ENCODE measurements at places on chromosomes 2 and 18. TPM values are rescaled to one million over a fixed set of nuclear protein-coding genes. Genes with fewer than 3 reads are reported as not detected.
A peak's percentile ranks its signal among the peaks of the same experiment; 100 is the strongest.

DBI gene
- total RNA-seq = 273 TPM

SLC1A4 gene
- total RNA-seq = 9.1 TPM

BOLL gene
- not detected for total RNA-seq

GRP gene
- not detected for total RNA-seq

MALL gene
- total RNA-seq = 136 TPM

SLC9A4 gene
- 0.04 TPM for total RNA-seq

HOXD4 gene
- total RNA-seq = 1.8 TPM

GRCh38 chr2:168992026-168992425 is 39.1 kb downstream of the ABCB11 start:
- peaks cover 12% of the 10 kb centered on the region for H3K4me1 ChIP-seq
- H3K27ac ChIP-seq = no peak overlapping the region
- no peaks in the 10 kb centered on the region for H3K27me3 ChIP-seq
- no peak overlapping the region for H3K4me3 ChIP-seq
- H3K36me3 ChIP-seq = no peaks in the 10 kb centered on the region

DNA sequence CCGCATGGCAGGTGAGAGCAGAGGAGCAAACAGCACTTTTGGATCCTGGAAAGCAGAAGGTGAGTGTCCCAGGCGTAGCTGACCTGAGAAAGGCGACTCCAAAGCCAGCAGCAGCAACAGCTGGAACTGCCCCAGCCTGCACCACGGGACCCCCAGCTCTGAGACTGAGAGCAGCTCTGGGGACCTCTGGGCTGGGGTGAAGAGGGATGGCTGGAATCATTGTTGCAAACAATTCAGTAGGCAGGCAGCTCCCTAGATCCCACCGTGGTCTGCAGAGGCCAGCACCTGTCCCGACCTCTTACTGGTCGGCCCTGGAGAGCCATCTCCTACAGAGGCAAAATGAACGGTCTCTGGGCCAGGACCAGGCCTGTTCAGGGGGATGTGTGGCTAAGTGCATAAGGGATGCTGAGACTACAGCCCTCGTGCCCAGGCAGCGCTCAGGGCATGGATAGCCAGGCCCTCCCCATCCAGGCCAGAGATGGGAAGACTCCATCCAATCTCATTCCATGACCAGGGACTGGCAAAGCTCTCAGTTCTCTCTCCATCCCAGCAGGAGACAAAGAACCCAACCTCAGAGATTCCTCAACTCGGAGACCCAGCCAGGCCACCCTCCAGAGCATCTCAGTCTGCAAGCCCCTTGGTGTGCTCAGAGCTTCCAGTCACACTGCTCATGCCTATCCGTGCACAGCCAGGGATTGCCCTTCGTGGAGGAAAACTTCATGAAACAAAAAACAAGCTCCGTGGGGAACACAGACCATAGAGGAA is 38.2 kb upstream of the ALPP start:
- DNase-seq = no peak
- H3K4me1 ChIP-seq = no peaks in the 10 kb centered on the region
- H3K27me3 ChIP-seq = no peaks in the 10 kb centered on the region
- H3K27ac ChIP-seq = no peak overlapping the region
- no peaks in the 10 kb centered on the region for H3K36me3 ChIP-seq

- H3K27me3 ChIP-seq = no peaks in the 10 kb centered on the region
- DNase-seq = no peak
- no peak overlapping the region for H3K4me3 ChIP-seq
- H3K4me1 ChIP-seq = no peaks in the 10 kb centered on the region
- H3K36me3 ChIP-seq = no peaks in the 10 kb centered on the region
- no peak overlapping the region for H3K27ac ChIP-seq
Observed at GRCh38 chr2:164675027-164675426, 53.7 kb upstream of the GRB14 start.

GRCh38 chr2:8346706-8347430 is 335.0 kb upstream of the ID2 start:
- no peak overlapping the region for H3K27ac ChIP-seq
- no peaks in the 10 kb centered on the region for H3K27me3 ChIP-seq
- H3K4me3 ChIP-seq = no peak overlapping the region
- H3K4me1 ChIP-seq = no peaks in the 10 kb centered on the region
- no peak for DNase-seq

DNA sequence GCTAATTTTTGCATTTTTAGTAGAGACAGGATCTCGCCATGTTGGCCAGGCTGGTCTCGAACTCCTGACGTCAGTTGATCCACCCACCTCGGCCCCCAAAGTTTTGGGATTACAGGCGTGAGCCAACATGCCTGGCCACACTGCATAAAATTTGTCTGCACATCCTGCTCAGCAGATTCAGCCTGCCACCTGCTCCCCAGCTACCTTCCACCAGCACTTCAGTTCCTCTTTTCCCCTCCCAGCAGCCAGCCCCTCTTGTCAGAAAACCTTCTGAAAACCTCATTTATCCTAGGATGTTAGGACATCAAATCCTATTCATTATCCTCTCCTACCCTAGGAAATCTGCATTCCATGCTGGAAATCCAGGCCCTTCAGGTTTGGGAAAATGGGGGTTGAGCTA is 99.4 kb upstream of the STPG4 start:
- H3K36me3 ChIP-seq = no peaks in the 10 kb centered on the region
- no peak overlapping the region for H3K4me3 ChIP-seq
- DNase-seq = no peak
- peaks cover 22% of the 10 kb centered on the region for H3K4me1 ChIP-seq
- H3K27ac ChIP-seq = no peak overlapping the region

DNA sequence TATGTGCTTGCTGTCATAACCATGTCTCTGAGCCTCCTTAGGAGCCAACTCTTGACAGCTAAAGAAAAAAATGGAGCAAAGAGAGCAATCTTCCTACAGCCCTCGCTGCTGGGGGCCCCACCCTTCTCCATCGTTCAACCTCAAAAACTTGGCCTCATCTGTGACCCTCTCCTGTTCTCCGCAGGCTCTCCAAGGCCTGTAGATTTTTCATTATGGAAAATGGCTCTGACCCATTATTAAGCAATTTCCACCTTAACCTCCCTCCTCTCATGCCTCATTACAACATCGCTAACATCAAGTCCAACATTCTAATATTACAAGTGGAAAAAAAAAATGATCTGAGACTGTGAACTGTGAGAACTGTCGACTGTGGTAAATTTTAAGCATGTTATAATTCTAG is 98.7 kb downstream of the SLC8A1 start:
- H3K36me3 ChIP-seq = no peaks in the 10 kb centered on the region
- H3K27ac ChIP-seq = no peak overlapping the region

DNA sequence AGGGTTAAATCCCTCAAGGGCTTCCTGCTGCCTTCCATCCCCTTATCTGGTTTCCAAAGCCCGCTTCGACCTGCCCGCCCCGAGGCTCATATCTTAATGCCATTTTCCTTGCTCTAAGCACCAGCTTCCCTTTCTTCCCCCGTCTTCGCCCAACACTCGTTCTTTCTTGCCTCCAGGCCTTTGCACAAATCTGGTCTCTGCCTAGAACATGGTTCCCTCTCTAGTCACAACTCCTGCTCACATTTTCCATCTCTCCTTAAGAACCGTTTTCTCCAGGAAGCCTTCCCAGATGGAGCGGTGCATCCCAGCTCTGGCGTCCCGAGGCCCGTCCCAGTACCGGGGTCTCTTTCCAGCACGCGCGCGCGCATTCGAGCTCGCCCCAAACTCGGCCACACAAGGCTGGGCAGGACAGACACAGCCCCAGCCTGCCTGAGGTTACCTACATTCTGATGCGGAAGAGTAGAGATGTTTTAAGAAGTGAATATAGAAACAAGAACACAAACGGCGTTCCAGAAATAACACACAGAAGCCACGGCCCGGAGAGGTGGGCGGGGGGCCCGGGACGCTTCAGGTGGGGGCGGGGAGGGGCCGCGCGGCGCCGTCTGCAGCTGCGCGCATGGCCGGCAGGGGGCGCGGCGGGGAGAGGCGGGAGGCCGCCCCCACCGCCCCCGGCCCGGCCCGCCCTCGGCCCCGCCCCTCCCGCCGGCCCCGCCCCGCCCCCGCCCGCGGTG is at the start of gene DGKD:
Gene DGKD, plus strand, starts transcription at position 726 of the 731 bp plus-strand sequence. CDS start 25 bp downstream, outside the sequence.
- H3K4me3 ChIP-seq = peak within 1 kb of the TSS; percentile 95
- 0 out of 2 replicates have a peak, but pooled peaks cover 3% of the 10 kb centered on the region for H3K36me3 ChIP-seq
- peaks cover 42% of the 10 kb centered on the region for H3K4me1 ChIP-seq
- peak within 1 kb of the TSS; percentile 22 for H3K27ac ChIP-seq

- no peaks in the 10 kb centered on the region for H3K27me3 ChIP-seq
- peaks cover 18% of the 10 kb centered on the region for H3K4me1 ChIP-seq
- no peak overlapping the region for H3K4me3 ChIP-seq
- no peak overlapping the region for H3K27ac ChIP-seq
- H3K36me3 ChIP-seq = peaks cover 31% of the 10 kb centered on the region
Observed at GRCh38 chr2:73851274-73851673, 22.5 kb downstream of the STAMBP start.

- no peak for DNase-seq
- no peaks in the 10 kb centered on the region for H3K36me3 ChIP-seq
- H3K27me3 ChIP-seq = peaks cover under 1% of the 10 kb centered on the region
- H3K4me1 ChIP-seq = no peaks in the 10 kb centered on the region
- no peak overlapping the region for H3K27ac ChIP-seq
- no peak overlapping the region for H3K4me3 ChIP-seq
Observed at GRCh38 chr2:126723281-126723815, 67.4 kb downstream of the GYPC start.

GRCh38 chr2:181231886-181232621 is 225.1 kb upstream of the ITGA4 start:
- no peak overlapping the region for H3K27ac ChIP-seq
- no peaks in the 10 kb centered on the region for H3K27me3 ChIP-seq
- no peaks in the 10 kb centered on the region for H3K4me1 ChIP-seq
- no peak overlapping the region for H3K4me3 ChIP-seq

GRCh38 chr2:23449831-23450331 is 64.9 kb downstream of the KLHL29 start:
- peaks cover 17% of the 10 kb centered on the region for H3K4me1 ChIP-seq
- no peak overlapping the region for H3K27ac ChIP-seq
- H3K4me3 ChIP-seq = no peak overlapping the region
- no peaks in the 10 kb centered on the region for H3K27me3 ChIP-seq

DNA sequence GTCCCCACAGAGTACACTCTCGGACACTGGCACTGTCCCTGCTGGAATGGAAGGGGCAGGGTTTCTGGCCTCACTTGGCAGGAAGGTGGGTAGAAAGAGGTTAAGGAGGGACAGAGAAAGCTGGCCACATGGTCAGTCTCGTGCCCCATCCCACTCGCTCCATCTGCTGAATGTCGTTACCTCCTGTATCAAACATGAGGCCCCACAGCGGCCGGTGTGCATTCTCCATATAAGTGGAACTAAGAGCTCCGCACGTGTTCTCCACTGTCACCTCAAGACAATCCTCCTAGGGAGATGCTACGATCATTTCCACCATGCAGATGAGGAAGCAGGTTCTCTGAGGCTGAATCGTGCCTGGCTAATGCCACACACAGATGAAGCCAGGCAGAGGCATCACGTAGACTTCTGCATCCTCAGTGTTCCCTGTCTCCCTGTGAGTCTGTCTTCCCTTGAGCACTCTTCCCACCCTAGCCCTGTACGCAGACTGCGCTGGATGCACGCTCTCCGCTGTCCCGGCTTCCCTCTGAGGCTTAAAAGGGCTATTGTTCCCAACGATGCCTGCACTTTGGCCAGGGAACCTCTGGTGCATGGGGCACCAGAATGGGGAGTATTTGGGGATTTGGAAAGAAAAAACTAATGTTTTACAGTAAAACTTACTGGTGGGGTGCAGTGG is 35.1 kb downstream of the MAL start:
- DNase-seq = no peak
- H3K36me3 ChIP-seq = no peaks in the 10 kb centered on the region
- peaks cover 68% of the 10 kb centered on the region for H3K4me1 ChIP-seq
- H3K27me3 ChIP-seq = no peaks in the 10 kb centered on the region
- H3K27ac ChIP-seq = 0 out of 2 replicates have a peak overlapping the region, but pooled peaks have one; percentile 22
- H3K4me3 ChIP-seq = no peak overlapping the region

DNA sequence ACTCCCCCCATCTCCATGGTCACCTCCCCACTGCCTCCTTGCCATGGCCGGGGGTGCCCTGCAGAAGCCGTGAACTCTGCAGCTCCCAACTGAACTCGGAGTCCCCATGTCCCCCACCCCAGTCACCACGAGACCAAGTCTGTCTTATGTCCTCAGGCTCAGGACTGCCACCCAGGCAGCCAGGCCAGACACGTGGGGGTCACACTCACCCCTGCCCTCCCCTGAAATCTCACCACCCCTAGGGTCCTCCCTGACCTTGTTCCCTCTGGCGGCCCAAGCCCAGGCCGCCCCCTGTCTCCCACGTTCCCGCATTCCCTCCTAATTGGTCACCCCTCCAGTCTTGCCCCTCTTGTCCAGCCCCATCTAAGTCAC is 11.0 kb downstream of the AQP12A start:
- H3K27me3 ChIP-seq = peaks cover 44% of the 10 kb centered on the region
- no peak overlapping the region for H3K4me3 ChIP-seq
- no peaks in the 10 kb centered on the region for H3K36me3 ChIP-seq
- no peak for DNase-seq
- H3K4me1 ChIP-seq = no peaks in the 10 kb centered on the region

- H3K4me1 ChIP-seq = no peaks in the 10 kb centered on the region
- no peak overlapping the region for H3K4me3 ChIP-seq
- H3K27me3 ChIP-seq = peaks cover 28% of the 10 kb centered on the region
- H3K36me3 ChIP-seq = no peaks in the 10 kb centered on the region
- no peak for DNase-seq
- H3K27ac ChIP-seq = no peak overlapping the region
Observed at GRCh38 chr2:21039979-21040467, 3.9 kb downstream of the APOB start.

DNA sequence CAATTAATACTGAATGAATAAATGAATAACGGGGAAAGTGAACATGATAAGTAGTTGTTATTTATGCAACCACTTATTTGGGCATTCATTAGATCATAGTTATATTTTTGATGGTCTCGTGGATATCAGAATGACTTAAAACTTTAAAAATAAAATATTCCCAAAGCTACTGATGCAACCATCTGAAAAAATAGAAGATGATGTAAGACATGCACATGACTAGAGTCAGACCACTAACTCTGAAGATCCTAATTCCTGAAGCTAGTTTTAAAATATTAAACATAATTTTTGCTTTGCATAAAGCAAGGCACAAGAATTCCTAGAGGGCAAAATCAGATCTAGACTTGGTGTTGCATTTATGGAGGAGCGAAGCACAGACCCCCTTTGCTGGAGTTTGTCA is 616.1 kb downstream of the IRS1 start:
- peaks cover 51% of the 10 kb centered on the region for H3K4me1 ChIP-seq
- no peaks in the 10 kb centered on the region for H3K27me3 ChIP-seq
- H3K27ac ChIP-seq = peak overlapping the region; percentile 95
- peaks cover 3% of the 10 kb centered on the region for H3K36me3 ChIP-seq

DNA sequence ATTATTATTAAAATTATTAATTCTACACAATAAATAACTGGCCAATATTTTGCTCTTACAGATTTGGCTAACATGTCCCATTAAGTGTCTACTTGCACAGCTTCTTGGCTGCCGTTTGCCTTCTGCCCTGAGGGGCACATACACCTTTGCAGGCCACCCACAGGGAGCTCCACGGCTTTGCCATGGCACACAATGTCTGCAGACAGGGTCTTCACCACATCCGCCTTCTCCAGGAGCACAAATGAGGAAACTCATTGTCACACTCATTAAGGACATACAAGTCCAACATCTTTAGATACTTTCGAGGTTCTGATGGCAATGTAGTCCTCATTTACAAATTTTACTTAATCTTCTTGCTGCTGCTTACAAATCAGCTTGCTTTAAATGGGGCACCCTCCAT is 45.6 kb downstream of the LONRF2 start:
- no peaks in the 10 kb centered on the region for H3K36me3 ChIP-seq
- H3K27ac ChIP-seq = no peak overlapping the region
- no peak overlapping the region for H3K4me3 ChIP-seq
- no peaks in the 10 kb centered on the region for H3K27me3 ChIP-seq
- no peak for DNase-seq

GRCh38 chr2:96502891-96503636 is 2.1 kb downstream of the NEURL3 start:
- no peak overlapping the region for H3K4me3 ChIP-seq
- no peaks in the 10 kb centered on the region for H3K36me3 ChIP-seq
- peaks cover 19% of the 10 kb centered on the region for H3K4me1 ChIP-seq

- peaks cover 27% of the 10 kb centered on the region for H3K27me3 ChIP-seq
- no peak overlapping the region for H3K4me3 ChIP-seq
- no peaks in the 10 kb centered on the region for H3K36me3 ChIP-seq
- no peak overlapping the region for H3K27ac ChIP-seq
Observed at GRCh38 chr2:223122781-223123180, 70.8 kb downstream of the KCNE4 start.
